ENCODE measurements at places on chromosomes 2 and 18.

DNA sequence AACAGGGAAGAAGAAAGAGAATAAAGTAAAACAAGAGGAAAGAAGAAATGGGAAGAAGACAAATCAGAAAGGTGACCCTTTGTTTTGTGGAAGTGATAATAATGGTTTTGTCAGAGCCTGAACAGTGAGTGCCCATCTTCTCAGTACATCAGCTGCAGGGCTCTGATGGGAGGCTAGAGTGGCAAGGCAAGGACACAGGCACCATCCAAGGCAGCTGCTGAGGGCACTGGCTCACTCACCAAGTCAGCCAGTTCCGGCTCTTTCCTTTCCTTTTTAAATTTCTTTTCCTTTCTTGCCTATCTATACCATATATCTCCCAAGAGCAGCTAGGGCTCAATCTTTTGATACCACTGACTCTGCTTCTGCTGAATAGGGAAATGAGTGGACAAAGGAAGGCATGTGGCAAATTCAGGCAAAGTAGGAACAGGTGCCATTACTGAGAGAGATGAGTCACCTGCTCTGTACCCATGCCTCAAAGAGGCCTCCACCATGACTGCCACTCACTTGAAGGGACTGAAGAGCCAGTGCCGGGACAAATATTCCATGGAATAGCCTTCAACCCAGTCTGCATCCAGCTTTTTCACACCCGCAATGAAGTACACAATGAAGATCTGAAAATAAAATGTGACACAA, 6.2 kb downstream of the GGCX start:
- DNase-seq, result no peak

- DNase-seq, result peak; percentile 81
Measured at GRCh38 chr2:50529600-50530218, 502.2 kb downstream of the NRXN1 start.

- peak; percentile 56 for DNase-seq
Measured at GRCh38 chr2:101387151-101387834, at the start of gene CREG2. Gene CREG2 (minus strand): TSS chr2:101387503. CDS start chr2:101387457, 46 bp downstream.

DNA sequence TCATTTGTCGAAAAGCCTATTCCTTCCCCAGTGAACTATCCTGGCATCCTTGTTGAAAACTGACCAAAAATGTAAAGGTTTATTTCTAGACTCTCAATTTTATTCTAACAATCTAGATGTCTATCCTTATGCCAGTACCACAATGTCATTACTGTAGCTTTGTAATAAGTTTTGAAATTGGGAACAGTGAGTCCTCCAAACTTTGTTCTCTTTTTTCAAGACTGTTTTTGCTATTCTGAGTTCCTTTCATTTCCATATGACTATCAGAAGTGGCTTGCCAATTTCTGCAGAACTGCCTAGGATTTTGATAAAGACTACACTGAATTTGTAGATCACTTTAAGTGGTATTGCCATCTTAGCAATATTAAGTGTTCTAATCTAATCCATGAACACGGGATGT, 9.7 kb downstream of the STARD7 start:
- no peak for DNase-seq

DNA sequence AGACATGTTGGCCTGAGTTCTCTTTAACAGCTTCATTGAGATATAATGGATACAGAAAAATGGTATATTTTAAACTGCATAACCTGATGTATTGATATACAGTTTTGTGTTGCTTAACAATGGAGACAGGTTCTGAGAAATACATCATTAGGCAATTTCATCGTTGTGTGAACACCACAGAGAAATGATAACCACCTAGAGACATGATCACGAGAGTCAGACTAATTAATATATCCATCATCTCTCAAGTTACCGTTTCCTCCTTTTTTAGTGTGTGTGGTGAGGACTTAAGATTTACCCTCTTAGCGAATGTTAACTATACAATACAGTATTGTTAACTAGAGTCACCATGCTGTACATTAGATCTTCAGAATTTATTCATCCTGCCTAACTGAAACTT, 178.1 kb downstream of the FMNL2 start:
- DNase-seq, result no peak

DNA sequence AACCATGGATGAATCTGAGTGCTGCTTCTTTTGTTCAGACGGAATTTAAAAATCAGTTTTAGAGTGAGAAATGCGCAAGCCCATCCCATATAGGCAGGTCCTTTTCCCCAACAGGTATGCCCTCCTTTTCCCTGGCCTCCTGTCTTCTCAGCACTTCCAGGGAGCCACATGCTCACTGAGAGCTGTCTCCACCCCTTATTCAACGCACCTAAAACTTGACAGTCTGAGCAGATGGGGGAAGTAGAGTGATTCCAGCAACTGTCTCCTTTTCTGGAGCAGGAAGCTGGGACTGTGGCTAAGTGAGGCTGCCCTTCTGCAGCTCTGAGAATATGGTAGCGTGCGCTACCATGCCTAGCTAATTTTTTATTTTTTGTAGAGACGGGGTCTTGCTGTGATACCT, 53.1 kb upstream of the NOSTRIN start:
- no peak for DNase-seq

GRCh38 chr2:106137731-106138521, 56.2 kb downstream of the UXS1 start:
- peak; percentile 59 for DNase-seq

DNA sequence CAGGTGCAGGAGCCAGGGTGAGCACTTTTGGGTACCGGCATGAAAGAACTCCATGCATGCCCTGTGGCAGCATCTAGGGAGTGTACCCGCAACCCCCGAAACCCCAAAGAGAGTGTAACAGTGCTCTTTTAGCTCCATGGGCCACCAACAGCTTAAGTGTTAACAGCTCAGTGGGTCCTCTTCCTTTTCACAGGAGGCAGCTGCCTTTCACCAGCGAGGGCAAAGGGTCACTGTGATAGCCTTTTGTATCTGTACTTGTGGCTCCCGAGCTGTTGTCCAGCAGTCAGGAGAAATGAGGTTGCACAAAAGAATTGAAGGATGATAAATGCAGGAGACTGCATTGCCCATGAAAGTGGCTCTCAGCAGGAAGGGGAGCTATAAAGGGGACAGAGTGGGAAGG, 1166.3 kb upstream of the ACVR2A start:
- DNase-seq, result no peak

- DNase-seq, result no peak
Measured at GRCh38 chr18:25262920-25263319, 89.0 kb downstream of the ZNF521 start.

GRCh38 chr2:155630760-155631159, 701.8 kb downstream of the NR4A2 start:
- no peak for DNase-seq

DNA sequence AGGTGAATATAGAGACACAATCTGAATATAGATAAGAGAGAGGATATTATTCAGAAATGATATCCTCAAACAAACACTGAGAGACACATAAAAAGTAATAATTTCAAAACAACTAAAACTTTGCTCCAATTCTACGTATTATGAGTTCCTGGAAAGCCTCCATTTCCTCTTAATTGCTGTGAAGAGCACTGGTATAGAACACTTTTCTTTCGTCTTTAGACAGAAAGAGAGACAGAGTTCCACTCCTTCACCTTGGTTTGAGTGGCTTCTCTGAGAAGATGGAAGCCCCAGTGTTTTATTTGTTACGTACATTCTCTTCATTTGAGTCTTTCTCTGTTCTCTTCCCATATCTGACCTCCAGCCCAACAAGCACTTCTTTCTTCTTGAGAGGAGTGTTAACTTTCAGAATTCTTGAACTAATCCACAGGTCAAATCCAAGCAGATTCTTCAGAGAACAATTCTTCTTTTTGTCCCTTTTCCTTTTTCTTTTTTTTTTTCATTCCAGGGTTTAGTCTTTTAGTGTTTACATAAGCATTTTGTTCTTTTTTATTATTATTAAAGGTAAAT, 6.4 kb upstream of the PIK3C3 start:
- no peak for DNase-seq

GRCh38 chr18:59885579-59886163, 14.1 kb upstream of the PMAIP1 start:
- peak; percentile 89 for DNase-seq

- peak; percentile 36 for DNase-seq
Measured at GRCh38 chr2:39435234-39435633, 1.9 kb downstream of the MAP4K3 start.

DNA sequence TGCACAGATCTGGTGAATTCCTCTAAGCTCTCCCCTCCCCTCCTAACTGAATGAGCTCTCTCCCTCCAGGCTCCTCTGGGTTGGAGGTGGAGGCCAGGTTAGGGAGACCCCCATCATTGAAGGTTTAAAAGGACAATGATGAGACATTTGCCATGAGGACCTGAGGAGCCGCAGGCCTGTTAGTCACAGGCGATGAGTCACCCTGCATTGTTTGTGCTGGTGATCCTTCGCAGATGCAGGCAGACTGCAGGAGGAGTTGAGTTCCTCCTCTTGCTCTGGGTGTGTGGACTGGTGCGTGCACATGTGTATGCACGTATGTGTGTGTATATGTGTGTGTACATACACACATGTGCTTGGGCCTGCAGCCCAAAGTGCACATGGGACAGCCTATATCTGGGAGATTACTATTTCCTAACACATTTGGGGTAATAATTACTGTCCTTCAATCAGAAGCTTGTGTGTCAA, 42.0 kb downstream of the MCFD2 start:
- DNase-seq, result peak; percentile 94

DNA sequence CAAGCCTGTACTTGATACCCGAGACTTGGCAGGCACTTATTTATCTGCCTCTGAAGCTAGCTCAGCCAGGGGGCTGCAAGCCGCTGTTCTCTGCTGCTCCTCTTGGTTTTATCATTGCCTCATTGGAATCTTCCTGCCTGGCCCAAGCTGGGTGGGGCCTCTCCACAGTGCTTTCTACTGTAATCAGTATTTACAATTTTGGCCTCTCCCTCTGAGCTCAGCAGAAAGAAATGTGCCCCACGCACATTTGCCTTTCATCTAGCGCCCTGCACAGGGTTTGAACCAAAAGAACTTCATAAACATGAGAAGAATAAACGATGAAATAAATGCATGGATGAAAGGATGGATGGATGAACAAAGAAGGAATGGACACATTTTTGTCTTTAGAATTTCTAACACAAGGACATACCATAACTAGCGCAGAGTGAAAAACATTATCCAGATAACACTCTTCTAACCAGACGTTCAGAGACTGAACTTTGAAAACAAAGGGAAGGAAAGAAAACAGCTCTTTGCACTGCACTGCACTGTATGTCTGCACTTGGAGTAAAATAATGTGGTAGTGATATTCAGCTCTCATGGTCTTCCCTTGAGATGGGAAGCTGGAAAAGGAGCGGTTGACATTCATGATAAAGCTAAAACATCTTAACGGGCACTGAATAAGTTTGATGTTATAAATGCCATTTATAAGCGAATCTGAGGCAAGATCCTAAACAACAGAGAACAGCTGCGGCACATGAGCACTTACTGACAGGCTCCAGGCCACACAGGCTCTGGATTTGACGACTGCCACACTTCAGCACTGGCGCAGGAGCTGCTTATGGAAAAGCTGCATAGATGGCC, 86.8 kb upstream of the SP3 start:
- DNase-seq, result peak; percentile 85

All from choroid plexus epithelial cell (primary cell).